ENCODE measurements at places on chromosomes 2 and 18.

DNA sequence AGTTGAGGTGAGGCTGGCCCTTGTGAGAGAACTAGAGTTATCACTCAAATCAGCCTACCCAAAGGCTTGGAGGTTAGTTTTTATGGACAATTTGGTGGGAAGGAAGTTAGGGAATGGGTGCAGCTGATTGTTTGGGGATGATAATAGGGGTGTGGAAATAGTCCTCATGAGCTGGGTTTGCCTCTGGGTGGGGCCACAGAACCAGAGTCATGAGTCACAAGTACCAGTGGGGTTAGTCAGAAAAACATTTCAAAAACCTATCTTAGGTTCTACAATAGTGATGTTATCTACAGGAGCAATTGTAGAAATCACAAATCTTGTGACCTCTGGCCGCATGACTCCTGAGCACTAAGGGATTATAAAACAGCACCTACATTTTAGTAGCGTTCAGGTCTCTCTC, 630.1 kb upstream of the PIK3C3 start:
- DNase-seq: no peak

GRCh38 chr2:31275976-31276375, 42.0 kb downstream of the EHD3 start:
- no peak for DNase-seq

GRCh38 chr2:180604077-180604476, 376.3 kb upstream of the UBE2E3 start:
- DNase-seq: peak; percentile 21

GRCh38 chr18:11990539-11990938, 9.2 kb downstream of the IMPA2 start:
- DNase-seq: no peak

GRCh38 chr18:4016391-4017049, 438.6 kb downstream of the DLGAP1 start:
- no peak for DNase-seq
